ENCODE measurements at places on chromosomes 7 and 10.

GRCh38 chr7:132422502-132423111, 153.7 kb downstream of the PLXNA4 start:
- no peak for DNase-seq

DNA sequence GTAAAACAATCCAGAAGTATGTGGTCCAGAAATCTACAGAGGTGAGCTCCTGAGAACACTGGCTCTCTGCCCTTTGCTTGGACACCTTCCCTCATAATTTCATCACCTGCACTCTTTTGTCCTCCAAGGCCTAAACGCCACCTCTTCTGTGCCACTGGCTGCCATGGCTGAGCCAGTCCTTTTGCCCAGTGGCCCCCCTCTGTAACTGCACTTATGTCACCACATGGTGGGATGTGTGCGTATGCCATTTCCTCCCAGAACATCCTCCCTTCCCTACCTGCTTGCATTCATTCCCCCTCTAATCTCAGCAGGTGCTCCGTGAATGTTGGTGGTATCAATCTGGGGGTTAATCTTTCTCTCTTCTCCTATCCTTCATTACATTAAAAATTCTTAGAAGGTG, 17.3 kb upstream of the DUSP5 start:
- no peak for DNase-seq

GRCh38 chr10:26755443-26755903, 58.0 kb downstream of the PDSS1 start:
- DNase-seq = no peak

DNA sequence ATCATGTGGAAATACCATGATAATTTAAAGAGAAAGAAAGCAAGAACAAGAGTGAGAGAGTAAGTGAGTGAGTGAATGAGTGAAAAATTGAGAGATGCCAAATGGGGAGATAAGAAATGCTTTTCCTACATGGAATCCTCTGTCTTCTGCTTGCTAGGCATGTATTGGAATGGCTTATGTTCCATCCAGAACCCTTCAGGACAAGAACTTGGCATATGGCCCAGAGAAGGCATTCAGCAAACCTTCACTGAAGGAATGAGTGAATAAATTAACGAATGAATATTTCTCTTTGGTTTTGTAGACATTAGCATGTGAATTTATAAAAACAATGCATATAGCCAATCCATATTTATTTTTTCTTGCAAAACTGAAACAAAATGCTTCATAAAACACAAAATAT, 162.2 kb downstream of the LRRTM3 start:
- no peak for DNase-seq

DNA sequence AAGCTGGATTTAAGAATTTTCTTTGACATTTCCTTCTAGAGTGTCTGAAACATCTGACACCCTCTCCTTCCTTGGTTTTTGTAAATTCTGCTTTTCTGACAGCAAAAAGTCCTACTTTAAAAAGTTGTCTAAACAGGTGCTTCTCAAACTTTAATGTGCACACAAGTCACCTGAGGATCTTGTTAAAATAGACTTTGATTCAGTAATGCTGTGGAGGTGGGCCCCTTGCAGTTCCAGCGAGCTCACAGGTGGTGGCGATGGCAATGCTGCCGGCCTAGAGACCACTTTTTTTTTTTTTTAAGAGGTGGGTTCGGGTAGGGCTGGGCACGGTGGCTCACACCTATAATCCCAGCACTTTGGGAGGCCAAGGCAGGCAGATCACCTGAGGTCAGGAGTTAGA, 77.1 kb downstream of the ABCC2 start:
- DNase-seq = no peak

DNA sequence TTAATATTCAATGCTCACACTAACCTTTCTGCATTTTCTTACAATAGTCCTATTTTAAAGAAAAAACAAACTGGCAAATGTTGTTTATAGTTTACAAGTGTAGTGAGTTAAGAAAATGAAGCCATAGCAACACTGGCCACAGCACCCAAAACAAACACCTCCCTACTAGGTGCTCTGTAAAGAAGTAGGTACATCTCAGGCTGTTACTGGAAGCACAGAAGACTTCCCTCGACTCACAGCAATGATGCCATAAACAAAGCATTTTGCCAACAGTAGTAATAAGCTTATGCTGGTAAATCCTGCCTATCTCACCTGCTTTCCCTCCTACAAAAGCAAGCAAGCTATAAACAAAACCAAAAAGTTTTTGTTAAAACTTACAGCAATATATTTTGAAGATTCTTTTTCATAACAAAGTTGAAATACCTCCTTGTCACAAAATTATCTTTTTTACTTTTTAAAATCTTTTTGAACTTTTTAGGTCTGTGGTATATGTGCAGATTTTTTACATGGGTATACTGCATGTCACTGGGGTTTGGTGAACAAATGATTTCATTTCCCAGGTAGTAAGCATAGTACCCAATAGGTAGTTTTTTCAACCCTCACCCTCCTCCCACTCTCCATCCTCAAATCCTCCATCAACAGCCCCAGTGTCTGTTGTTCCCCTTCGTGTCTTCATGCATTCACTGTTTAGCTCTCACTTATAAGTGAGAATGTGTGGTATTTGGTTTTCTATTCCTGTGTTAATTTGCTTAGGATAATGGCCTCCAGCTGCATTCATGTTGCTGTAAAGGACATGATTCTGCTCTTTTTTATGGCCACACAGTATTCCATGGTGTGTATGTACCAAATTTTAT, 28.4 kb downstream of the COA1 start:
- DNase-seq = no peak

DNA sequence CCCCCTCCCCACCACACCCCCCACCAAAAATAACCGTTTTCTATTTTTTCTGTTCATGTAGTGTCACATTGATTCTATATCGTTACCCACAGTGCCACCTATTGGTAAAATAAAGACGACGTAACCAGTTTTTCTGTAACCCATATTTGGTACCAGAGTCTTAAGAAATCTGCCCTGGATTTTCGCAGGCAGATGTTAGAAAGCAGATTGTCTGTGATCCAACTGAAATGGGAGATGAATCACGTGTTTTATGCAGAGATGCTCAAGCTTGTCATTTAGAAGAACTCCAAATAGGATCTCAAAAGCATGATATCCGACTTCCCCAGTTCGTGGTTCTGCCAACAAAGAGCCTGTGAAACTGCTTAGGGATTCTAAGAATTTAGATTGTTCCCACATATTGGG, 261.1 kb upstream of the CSTF2T start:
- DNase-seq = no peak
